ENCODE measurements at places on chromosomes 7 and 10.

GRCh38 chr7:139897422-139898090 is 68.5 kb downstream of the TBXAS1 start:
- DNase-seq, result no peak

DNA sequence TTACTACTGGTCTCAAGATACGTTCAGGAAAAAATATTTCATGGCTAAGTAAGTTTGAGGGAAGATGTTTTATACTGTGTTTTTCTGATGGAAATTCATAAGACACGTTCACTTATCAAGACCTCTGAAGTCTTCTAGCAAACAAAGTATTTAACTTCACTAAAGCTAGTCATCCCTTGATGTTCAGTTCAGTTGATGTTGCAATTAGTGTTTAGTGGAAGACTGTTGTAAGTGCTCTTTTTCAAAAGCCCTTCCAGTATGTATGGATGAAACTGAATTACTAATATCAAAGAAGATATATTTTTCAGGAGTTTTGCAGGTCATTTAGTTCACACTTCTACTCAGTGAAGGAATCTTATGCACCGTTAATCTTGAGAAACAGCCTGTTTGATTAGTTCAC is 25.1 kb downstream of the CUL1 start:
- DNase-seq, result no peak

DNA sequence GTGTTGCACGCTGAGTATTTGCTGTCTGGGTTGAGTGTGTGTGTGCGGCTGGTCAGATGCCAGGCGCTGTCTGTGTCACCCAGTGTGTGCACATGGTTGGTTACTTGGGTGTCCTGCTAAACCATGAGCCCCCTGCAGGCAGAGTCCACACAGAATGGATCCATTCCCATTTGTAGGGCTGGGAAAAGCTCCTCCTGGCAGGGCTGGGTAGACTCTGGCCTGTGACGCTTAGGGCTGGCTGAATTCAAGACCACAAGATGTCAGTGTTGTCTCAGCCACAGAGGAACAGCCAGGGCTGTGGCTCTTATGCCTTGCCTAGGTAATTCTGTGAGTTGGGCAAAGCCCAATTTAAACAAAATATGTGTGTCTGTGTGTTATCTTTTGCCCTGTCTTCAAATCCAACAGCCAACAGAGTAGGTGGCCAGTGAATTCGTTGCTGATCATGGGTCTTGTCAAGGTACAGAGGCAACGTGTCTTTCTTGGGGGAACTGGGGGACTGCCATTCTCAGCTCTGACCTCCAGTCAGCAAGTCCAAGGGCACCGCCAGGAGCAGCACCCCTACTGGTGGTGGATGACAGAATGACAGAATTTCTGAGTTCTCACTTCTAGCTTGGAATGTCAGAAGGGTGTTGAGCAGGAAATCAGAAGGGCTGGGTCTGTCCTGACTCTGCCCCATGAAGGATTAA is 285.1 kb downstream of the CCSER2 start:
- no peak for DNase-seq

GRCh38 chr10:20993389-20993788 is 96.3 kb upstream of the NEBL start:
- DNase-seq, result no peak

DNA sequence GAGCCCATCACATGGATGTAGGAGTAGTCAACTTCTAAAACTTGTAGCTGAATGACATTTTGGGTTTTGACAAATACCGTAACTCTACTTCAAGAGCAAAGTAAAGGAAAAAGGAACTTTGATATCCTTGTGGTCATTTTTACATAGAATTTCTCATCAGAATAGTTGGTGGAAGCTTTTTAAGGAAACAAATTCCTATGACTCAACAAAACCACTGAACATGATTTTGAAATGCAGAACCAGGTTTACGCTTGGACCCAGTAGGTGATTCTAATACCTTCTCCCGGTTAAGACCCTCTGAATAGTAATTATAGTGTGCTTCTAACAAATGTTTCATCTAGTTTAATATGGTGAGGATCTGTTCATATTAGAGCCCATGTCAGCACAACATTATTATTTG is 307.8 kb downstream of the GPR37 start:
- DNase-seq, result no peak

DNA sequence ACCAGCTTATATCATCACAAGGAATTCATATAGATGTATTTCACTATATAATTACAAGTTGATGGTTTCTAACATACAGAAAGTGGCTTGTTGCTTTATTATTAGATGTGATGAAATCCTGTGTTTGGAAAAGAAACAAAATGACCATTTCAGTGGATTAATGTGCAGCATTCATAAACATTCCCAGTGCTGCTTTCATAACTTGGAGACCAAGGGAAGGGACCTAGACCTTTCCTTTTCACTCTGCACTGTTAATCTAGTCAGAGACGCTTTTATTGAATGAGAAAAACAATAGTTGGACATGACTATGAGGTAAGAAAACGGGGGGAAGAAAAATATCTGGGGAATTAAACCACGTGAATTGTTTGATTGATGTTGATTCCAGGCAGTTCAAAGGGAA is 160.0 kb downstream of the HDAC9 start:
- DNase-seq, result no peak

DNA sequence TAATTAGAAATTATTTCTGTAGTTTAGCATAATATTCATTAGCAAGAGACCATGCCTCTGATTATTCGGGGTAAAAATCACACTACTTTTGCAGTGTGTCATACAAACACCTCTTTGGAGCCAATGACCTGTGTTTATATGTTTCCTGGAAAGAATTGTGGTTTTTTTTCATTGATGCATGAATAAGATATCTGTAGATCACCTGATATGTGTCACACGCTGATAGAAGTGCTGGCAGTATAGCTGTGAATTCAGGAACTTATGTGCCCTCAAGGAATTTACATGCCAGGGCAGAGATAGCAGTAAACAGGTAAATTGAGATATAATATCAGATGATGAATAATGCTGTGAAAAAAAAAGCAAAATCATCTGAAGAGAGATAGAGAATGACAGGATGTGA is 118.2 kb downstream of the VPS50 start:
- DNase-seq, result no peak

DNA sequence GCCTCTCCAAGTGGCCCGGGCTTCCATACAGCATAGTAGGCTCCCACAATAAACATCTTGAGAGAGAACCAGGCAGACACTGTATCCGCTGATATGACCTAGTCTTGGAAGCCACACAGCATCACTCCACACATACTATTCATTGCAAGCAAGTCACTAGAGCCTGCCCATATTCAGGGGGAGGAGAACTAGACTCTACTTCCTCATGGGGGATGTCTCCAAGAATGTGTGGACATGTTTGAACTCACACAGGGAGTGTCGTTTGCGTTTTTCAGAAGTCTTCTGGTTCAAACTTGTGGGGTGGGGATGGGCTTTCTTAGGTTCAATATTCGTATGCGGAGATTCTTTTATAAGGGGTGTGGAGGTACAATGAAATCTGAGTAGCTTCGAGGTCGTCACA is 232.6 kb upstream of the HABP2 start:
- no peak for DNase-seq

DNA sequence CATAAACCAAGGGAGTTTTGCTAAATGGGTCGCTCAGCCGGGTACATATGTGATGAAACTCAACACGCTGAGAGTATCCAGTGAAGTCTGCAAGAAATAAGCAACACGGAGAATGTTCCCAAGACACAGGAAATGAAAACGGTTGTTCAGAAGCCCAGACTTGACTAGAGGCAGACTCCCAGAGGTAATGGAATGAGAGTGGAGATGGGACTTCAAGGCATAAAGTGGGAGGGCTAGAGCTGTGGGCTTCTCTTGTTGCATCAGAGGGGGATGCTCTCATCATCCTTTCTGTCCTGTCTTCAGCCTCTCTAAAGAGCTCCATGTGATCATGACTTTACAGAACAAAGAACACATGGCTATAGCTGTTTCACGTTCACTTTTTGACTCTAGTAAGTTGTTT is 88.3 kb downstream of the BAMBI start:
- DNase-seq, result no peak

- DNase-seq, result no peak
Measured at GRCh38 chr7:138492423-138492822, 32.4 kb downstream of the TRIM24 start.

GRCh38 chr10:33459602-33460001 is 125.1 kb upstream of the NRP1 start:
- DNase-seq, result no peak

- no peak for DNase-seq
Measured at GRCh38 chr10:79923669-79924068, 25.2 kb downstream of the SFTPD start.

- no peak for DNase-seq
Measured at GRCh38 chr7:157875230-157876179, 538.7 kb downstream of the DNAJB6 start.
